ENCODE measurements at places on chromosomes 5 and 9. TPM values are rescaled to one million over a fixed set of nuclear protein-coding genes. Genes with fewer than 3 reads are reported as not detected.

DNA sequence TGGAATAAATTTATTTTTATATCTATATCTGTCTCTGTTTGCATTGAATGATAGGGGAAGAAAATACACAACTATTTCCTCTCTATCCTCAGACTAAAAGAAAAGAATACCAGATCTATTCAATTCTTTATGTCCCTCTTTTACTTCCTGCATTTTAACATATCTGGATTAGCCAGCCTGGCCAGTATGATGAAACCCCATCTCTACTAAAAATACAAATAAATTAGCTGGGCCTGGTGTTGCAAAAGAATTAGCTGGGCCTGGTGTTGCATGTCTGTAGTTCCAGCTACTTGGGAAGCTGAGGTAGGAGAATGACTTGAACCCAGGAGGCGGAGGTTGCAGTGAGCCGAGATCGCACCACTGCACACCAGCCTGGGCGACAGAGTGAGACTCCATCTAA is 182.0 kb downstream of the LURAP1L start:
- no peak for DNase-seq

The CHMP5 gene
- total RNA-seq = 164 TPM

DNA sequence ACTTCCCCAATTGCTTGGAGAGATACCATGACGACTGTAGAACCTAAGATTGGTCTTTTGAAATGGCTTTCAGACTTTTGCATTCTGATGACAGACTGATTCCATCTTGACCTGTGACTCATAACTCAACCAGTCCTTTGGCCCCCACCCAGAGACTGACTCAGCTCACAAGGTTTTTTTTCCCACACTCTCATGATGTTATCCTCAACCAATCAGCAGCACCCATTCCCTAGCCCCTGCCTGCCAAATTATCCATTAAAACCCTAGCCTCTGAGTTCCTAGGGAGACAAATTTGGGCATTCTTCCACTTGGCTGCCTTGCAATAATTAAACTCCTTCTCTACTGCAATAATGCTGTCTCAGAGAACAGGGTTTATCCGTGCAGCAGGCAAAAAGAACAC is 1263.3 kb upstream of the CDH9 start:
- peak; percentile 36 for DNase-seq

The HABP4 gene
- 5.7 TPM for total RNA-seq

DNA sequence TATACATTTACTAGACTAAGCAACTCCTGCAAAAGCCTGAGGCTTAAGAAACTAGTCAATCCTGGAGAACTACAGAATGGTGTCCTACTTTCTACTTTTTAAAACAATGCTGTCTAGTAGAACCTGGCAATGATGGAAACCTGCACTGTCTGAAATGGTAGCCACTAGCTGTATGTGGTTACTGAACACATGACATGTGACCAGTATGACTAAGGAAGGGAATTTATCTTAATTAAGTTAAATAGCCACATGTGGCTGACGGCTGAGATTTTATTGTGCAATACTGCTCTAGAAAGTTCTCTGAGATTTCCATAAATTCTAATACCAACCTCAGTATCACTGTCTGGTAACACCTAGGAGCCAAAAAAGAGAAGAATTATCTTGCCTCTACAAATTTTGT is 44.9 kb upstream of the RAPGEF6 start:
- DNase-seq = peak; percentile 80
